Fibroblast of the conjunctiva (primary cell): ENCODE measurements at places on chromosomes 3 and 15.

DNA sequence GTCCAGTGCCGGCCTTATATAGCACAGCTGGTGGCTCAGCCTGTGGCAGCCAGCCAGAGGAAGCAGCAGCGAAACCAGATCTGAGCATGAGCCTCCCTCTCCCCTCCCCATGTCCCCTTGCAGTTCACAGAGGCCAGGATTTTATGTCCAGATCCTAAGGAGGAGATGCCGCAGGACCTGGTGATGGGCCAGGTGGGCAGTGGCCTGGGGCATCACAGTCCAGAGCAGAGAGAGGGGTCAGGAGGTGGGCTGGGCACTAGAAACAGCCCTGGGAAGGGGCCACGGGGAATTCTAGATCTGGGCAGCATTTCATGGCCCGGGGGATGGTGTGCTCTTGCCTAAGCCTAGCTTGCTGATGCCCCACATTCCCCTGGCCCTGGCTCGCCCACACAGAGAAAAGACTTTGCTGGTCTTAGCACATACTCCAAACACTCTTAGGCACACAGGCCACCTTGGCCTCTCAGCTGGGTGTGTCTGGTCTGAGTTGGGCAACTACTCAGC, 259 bp upstream of the CILP start:
- peak; percentile 52 for DNase-seq

DNA sequence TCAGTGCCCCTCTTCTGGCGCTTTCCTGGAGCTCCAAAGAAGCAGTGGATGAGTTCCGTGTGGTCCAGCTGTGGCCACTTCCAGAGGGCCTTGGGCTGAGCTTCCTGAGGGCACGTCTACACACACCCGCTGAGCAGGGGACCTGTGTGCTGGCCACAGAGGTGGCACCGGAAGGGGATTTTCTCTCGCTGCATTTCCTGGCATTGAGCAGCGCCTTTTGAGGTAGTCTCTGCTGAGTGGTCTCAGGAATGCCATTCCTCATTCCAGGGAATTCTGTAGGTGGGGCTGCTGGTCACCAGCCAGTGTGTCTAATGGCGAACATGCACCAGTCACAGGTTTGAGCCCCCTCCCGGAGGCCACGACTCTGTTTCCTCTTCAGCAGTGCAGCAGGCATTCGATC, 48.1 kb downstream of the AMOTL2 start:
- no peak for DNase-seq

DNA sequence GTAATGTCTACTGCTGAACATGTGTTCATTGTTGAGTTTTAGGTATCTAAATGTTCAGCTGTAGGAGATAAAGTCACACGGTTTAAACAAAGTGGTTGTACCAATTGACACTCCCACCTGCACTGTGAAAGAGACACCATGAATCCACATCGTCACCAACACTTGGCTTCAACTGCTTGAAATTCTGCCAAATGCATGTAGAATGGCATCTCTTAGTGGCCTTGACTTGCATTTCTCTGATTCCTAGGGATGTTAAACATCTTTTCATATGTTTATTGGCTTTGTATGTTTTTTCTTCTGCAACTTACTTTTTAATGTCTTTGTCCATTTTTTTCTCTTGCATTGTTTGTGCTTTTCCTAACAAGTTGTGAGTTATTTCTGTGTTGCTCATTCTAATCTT, 43.4 kb downstream of the RPLP1 start:
- no peak for DNase-seq

DNA sequence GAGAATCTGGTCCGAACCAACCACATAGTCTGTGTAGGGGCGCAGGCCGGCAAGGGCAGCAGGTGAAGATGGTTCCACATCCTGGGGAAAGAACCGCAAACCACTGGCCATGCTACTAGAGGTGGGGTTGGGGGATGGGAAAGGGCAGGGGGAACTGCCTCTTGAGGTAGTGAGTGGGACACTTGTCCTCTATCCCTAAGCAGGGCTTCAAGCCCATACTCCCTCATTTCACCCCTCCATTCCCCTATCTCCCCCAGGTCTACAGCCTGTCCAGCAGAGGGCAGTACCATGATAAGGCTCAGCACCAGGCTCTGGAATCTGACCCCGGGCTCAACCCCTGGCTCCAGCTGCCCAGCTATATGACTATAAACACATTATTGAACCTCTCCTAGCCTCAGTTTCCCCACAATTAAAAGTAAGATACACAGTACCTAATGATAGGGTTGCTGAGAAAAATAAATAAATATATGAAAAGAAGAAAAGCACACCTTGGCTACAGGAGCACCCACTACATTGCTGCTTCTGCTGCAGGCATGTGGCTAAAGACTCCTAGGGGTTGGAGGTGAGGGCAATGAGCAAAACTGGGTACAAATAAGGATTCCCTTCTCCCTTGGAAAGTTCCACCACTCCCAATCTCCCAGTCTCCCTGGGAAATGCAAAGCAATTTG, 6.3 kb downstream of the GORASP1 start:
- DNase-seq: no peak

- DNase-seq: no peak
These were observed 15.3 kb upstream of the TNFSF10 start for GRCh38 chr3:172538368-172539151.

- no peak for DNase-seq
These were observed 21.3 kb downstream of the EFCC1 start for GRCh38 chr3:129022114-129023007.

GRCh38 chr3:194269610-194270145, 81.5 kb downstream of the CPN2 start:
- peak; percentile 42 for DNase-seq

- DNase-seq: no peak
These were observed 21.0 kb upstream of the CA12 start for GRCh38 chr15:63402498-63403253.

- DNase-seq: no peak
These were observed 7.3 kb downstream of the NTRK3 start for GRCh38 chr15:88249220-88249619.

DNA sequence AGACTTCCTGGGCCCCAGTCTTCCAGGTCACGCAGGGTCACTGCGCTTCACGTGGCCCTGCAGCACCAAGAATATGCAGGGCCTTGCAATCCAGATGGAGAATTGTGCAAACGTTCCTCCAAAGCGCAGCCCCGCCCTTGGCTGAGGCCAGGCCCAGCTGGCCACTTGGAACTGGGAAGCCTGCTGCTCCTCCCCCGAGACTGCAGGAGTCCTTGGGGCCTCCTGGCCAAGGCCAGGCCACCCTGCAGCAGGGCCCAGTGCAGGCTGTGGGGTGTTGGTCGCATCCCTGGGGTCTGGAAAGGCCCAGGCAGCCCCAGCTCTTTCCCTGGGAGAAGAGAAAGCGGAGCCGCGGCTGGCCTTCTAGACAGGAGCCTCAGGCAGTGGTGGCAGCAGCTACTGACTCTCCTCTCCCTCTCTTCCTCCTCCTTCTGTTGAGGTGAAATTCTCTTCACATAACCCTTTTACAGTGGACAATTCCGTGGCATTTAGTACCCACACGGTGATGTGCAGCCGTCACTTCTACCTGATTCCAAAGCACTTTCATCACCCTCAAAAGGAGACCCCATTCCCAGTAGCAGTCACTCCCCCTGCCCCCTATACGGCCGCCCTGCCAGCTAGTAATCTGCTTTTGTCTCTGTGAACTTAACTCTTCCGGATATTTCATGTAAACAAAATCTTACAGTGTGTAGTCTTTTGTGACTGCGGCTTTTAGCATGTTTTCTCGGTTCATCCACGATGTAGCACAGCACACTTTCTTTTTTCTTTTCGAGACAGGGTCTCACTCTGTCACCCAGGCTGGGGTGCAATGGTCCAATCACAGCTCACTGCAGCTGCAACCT, 103.9 kb downstream of the TMEM266 start:
- DNase-seq: peak; percentile 76

GRCh38 chr3:176167272-176167671, 1030.0 kb downstream of the TBL1XR1 start:
- no peak for DNase-seq

- no peak for DNase-seq
These were observed 68.5 kb downstream of the KCNH8 start for GRCh38 chr3:19216669-19217337.

- DNase-seq: no peak
These were observed 95.8 kb downstream of the ARNT2 start for GRCh38 chr15:80500021-80500420.

DNA sequence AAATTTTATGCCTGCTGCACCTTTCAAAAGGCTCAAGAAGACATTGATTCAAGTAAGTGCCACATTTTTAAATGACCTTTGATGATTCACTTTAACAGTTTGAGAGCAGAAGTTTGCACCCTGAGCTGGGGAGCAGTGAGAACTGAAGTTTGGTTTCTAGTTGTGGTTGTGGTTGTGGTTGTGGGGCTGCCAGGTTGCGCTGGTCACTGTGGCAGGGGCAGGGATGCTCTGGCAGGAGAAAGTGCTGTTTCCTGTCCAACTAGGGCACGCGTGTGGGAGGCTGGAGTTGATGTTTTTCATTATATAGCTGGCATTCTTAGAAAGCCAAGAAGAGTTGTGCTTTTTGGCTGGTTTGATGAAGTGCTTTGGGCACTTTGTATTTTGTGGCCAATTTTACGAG, 339.7 kb upstream of the NR2F2 start:
- no peak for DNase-seq

- DNase-seq: no peak
These were observed 850 bp downstream of the SUCLG2 start for GRCh38 chr3:67653425-67654098.

GRCh38 chr3:24046214-24046613, 101.1 kb downstream of the NR1D2 start:
- no peak for DNase-seq

GRCh38 chr15:64781299-64781698, 5.9 kb upstream of the RBPMS2 start:
- DNase-seq: no peak

DNA sequence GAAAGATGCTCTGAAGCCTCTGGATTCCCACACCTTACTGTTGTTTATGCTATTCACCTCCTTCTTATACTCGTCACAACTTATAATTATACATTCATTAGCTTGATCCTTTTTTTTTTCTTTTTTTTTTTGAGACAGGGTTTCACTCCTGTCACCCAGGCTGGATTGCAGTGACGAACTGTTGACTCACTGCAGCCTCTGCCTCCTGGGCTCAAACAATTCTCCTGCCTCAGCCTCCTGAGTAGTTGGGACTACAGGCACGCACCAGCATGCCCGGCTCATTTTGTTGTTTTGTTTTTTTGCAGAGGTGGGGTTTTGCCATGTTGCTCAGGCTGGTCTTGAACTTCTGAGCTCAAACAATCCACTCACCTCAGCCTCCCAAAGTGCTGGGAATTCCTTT, 143.6 kb downstream of the PLCL2 start:
- no peak for DNase-seq

DNA sequence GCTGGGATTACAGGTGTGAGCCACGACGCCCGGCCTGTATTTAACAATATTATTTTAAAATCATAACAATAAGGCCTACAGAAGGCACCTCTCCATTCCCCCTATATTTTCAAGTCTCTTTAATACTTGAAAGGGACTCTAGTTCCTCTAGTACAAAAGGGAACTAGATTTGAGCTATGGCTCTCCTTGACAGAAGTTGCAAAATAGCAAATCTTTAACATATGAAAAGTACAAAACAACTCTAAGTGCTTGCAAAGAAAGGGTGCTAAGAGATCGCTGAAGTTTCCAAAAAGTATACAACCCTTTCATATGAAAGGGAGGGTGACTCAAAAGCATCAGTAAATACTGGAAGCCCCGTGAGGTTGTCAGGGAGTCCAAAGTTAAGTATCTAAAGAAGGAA, 23.8 kb downstream of the AP3S2 start:
- no peak for DNase-seq

GRCh38 chr3:44554626-44555592, at the start of gene ZKSCAN7:
Gene ZKSCAN7 (plus strand): TSS chr3:44555193. CDS start chr3:44557048, 1,855 bp downstream.
- DNase-seq: peak; percentile 9

DNA sequence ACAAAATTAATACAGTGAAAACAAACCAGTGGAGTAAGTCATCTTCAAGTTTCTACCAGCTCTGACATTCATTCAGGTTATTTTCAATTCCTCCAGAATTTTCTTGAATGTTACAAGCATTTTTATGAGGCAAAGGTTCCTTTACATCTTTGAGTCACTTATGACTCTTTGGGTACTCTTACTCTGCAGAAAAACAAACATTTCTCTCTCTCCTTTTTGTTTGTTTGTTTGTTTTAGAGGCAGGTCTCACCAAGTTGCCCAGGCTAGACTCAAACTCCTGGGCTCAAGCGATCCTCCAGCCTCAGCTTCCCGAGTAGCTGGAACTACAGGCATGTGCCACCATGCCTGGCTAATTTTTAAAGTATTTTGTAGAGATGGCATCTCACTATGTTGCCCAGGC, 233.5 kb downstream of the ADAMTSL3 start:
- DNase-seq: no peak

DNA sequence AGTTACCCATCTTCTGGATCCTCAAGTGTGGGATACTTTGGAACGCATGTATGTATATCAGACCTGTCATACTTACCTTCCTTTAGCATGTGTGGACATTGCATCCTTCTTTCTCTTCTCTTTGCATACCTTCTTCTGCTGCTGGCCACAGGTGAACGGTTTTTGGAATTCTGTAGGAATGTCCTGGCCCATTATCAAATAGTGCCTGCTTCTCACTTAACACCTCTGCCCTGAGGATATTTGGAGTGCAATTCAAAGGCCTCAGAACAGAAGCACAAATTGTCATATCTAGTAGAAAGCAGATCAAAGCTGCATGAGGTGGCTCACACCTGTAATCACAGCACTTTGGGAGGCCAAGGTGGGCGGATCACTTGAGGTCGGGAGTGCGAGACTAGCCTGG, 34.1 kb upstream of the UACA start:
- no peak for DNase-seq

GRCh38 chr3:169133178-169134161, 530.0 kb downstream of the MECOM start:
- DNase-seq: no peak

- no peak for DNase-seq
These were observed 6.8 kb upstream of the LDHAL6B start for GRCh38 chr15:59199626-59200465.

DNA sequence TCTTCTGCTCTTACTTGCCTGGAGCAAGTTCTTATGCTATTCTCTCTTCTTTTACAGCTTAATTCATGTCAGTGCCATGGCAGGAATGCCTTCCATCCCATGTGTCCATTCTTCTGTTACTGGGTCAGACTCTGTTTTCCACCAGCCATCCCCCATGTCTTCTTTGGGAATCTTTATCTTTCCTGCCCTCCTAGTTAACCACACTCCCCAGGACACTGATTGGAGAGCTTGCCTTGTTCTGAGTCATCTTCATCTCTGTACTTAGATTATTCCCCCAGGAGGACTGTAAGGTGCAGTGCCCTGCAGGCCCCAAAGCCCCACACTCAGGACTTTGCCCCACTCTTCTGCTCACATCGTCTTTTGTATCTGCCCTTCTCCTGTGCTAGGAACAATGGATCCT, 3.6 kb downstream of the ABHD17C start:
- no peak for DNase-seq

- peak; percentile 73 for DNase-seq
These were observed 647.1 kb downstream of the NTRK3 start for GRCh38 chr15:87609474-87609873.

- DNase-seq: no peak
These were observed 21.2 kb downstream of the CADM2 start for GRCh38 chr3:84980011-84980410.
